ENCODE measurements at places on chromosomes 3 and 15.
A peak's percentile ranks its signal among the peaks of the same experiment; 100 is the strongest.

DNA sequence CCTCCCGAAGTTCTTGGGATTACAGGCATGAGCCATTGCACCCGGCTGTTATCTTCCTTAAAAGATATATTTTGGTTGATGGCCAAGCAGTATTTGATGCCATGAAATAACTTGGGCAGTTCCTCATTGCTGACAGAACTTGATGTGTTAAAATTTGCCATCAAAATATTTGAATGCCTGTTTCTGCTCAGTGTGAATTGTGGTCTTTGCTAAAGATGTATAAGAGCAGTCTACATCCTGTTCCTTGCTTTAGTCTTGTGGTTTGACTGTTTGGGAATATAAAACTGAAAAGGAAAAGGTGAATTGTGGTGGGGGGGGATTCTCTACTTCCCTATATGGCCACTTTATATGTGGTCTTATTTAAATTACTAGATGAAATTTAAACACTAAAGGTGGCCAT is 14.0 kb downstream of the TRIM71 start:
- DNase-seq: no peak

- DNase-seq: no peak
Measured at GRCh38 chr3:14570864-14571263, 30.7 kb upstream of the GRIP2 start.

DNA sequence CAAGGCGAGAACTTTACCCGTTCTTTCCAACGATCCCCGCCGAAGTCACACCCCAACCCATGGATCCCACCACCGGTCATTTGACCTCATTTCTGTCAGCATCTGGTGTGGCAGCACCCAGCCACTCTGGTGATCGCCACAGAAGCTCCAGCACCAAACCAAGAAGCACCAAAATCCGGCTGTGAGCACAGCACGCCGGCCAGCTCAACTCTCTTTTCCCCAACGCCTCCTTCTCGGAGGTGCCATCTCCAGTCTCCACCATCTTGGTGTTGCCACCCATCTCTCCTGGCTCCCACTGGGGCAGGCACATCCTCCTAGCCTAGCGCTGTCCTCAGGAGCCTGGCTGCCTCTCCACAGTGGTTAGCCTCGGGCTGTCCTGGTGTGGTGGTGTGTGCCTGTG is 6.5 kb downstream of the MUC4 start:
- no peak for DNase-seq

GRCh38 chr3:53046171-53047170 is 598 bp upstream of the SFMBT1 start:
- DNase-seq: peak; percentile 40

GRCh38 chr3:55923626-55924025 is 436.5 kb upstream of the WNT5A start:
- DNase-seq: no peak

DNA sequence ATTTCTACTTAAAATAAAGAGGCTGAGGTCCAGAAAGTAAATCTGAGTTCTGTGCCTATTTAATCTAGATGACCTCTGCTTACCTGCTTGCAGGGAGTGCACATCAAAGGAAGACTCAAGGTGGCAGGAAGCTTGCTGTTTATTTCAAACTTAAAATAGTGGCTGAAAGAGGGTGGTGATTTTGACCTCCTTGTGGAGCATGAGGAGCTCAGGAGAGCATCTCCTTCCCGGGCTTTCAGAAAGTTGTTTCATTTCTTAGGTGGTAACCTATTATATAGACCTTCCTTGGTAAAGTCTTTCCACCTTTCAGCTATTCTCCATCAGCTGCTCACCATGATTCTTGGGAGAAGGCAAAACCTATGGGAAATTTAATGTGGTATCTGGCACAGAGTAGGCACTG is 494 bp downstream of the GCSAM start:
- no peak for DNase-seq

DNA sequence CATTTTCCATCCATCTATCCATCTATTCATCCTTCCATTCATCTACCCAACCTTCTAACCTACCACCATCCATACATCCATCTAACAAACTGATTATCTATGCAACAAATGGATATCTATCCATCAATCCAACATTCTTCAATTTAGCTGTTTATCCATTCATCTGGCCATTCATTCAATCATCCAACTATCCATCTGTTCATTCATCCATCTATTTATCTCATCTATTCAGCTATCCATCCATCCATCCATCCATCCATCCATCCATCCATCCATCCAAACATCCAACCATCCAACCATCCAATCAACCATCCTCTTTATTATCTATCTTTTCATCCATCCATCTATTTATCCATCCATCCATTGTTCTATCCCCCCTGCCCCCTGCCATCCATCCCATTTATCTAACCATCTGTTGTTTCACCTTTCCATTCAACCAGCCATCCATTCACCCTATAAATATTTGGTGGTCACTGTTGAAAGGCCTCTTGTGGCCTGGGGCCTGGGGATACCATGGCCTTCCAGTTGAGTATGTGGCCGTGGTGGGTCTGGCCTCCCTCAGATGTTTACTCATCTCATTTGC is 44.7 kb downstream of the SLC6A6 start:
- no peak for DNase-seq

GRCh38 chr15:35606450-35606779 is 60.5 kb upstream of the DPH6 start:
- DNase-seq: no peak

GRCh38 chr3:14401692-14402303 is 608 bp upstream of the SLC6A6 start:
- no peak for DNase-seq

DNA sequence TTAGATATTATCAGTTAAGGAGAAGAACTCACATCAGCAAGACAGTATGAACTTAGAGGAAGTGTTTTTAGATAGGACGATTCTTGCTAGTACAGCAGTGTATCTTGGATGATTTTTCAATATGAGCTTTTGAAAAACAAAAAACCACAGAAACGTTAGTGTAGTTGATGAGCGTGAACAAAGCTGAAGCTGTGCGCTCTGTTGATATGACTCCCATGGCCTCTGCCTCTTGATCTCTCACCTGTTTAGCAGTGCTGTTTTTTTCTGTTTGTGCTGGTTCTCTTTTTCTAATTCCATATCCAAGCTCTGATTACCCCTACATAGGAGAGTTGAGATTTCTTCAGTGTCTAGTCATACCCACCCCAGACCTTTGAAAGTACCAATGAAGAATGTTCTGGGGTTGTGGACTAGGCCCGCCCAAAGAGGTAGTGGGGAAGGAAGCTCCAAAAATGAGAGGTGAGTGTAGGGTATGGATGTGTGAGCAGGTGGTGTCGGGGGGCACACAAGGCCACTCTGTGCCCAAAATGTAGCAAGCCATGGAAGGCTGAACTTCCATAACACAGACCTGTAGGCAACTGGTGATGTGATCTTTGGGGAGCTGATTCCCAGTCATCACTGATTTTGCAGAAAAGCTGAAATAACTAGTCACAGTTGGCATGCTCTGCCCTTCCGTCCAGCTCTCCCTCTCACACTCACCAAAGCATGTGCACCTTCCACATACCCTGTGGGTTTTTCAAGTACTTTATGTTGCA is 20.0 kb upstream of the CMTM7 start:
- DNase-seq: no peak

GRCh38 chr3:37320276-37320675 is 145.9 kb upstream of the LRRFIP2 start:
- no peak for DNase-seq

Data from MG63 (cell line).